Thyroid gland (tissue), 4 donors: ENCODE measurements at places on chromosomes 3 and 15. TPM values are rescaled to one million over a fixed set of nuclear protein-coding genes. Genes with fewer than 3 reads are reported as not detected.
A peak's percentile ranks its signal among the peaks of the same experiment; 100 is the strongest.

DNA sequence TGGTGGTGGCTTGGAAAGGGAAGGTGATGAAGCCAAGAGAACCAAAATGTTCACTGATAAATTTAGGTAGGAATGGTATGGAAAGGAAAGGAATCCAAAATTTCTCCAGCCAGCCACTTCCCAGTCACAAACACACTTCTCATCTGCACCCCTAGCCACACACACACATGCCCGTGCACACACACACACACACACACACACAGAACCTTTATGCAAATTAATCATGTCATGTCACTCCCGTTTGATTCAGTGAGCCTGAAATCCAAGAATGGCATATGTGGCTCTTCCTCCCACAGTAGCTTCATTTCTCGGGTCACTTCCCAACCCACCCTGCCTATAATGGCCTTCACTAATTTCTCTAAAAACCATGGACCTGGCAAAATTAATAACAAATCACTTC, 3.1 kb upstream of the HLTF start:
- no peak overlapping the region for H3K4me3 ChIP-seq
- DNase-seq, result no peak
- H3K27ac ChIP-seq, result no peak overlapping the region
- no peaks in the 10 kb centered on the region for H3K36me3 ChIP-seq
- no peaks in the 10 kb centered on the region for H3K27me3 ChIP-seq
- peaks cover 6% of the 10 kb centered on the region for H3K4me1 ChIP-seq

- H3K27me3 ChIP-seq, result no peaks in the 10 kb centered on the region
- H3K4me1 ChIP-seq, result peaks cover 65% of the 10 kb centered on the region
- H3K27ac ChIP-seq, result peak within 1 kb of the TSS; percentile 83
- no peak within 1 kb of the TSS for H3K4me3 ChIP-seq
These were observed at the start of gene ISLR for GRCh38 chr15:74173380-74174218. Gene ISLR (plus strand): TSS chr15:74173710. CDS start chr15:74174859, 1,149 bp downstream.

MORC1 gene
- not detected for total RNA-seq

- no peak overlapping the region for H3K4me3 ChIP-seq
- no peak for DNase-seq
- H3K27ac ChIP-seq, result no peak overlapping the region
- no peaks in the 10 kb centered on the region for H3K4me1 ChIP-seq
- H3K36me3 ChIP-seq, result no peaks in the 10 kb centered on the region
These were observed 81.8 kb upstream of the COL6A5 start for GRCh38 chr3:130263708-130264107.

SERPINI2 gene
- total RNA-seq, result not detected

- peak; percentile 27 for DNase-seq
- H3K4me3 ChIP-seq, result no peak overlapping the region
- no peaks in the 10 kb centered on the region for H3K36me3 ChIP-seq
- no peaks in the 10 kb centered on the region for H3K4me1 ChIP-seq
These were observed 4.1 kb downstream of the FGD5 start for GRCh38 chr3:14822670-14823390.

TERC gene
- total RNA-seq, result 157 TPM

SLC27A2 gene
- 10.3 TPM for total RNA-seq

GRCh38 chr3:105611304-105612192, 244.8 kb downstream of the ALCAM start:
- peak overlapping the region; percentile 72 for H3K27ac ChIP-seq
- H3K27me3 ChIP-seq, result no peaks in the 10 kb centered on the region
- H3K4me1 ChIP-seq, result peaks cover 28% of the 10 kb centered on the region
- peak; percentile 37 for DNase-seq
- H3K36me3 ChIP-seq, result no peaks in the 10 kb centered on the region

DNA sequence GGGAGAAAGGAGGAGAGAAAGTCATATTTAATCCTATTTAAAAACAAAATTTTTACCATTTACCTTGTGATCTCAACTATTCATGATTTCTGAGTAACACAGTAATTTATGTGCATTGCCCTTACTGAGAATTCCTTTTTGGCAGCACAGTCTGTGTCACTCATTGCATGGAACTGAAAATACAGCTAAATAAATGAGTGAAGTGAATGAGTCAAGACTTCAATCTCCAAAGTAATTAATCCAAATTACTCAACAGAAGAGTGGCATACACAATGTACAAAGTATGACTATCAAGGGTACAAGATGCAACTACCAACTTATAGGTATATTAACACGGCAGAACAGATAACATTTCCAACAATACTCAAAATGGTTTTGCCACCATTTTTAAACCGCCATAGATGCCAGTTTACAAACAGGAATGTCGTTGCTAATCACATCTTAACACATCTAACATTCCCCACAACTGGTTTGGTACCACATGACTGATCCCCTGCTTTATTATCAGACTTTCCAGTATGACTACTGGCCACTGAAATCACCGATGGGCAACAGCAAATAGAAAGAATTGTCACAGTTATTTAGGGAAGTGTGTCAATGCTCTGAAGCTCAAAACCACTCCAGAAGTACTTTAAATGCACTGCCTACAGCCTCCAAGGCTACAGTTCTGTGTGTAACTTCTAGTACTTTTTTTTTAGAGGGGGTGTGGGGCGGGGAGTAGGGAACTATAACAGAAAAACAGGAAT, 410.4 kb downstream of the SHQ1 start:
- no peak overlapping the region for H3K4me3 ChIP-seq
- H3K27me3 ChIP-seq, result no peaks in the 10 kb centered on the region
- H3K4me1 ChIP-seq, result peaks cover 24% of the 10 kb centered on the region
- H3K36me3 ChIP-seq, result no peaks in the 10 kb centered on the region
- no peak overlapping the region for H3K27ac ChIP-seq

GRCh38 chr3:11825301-11825700, 21.4 kb downstream of the TAMM41 start:
- no peak overlapping the region for H3K4me3 ChIP-seq
- H3K36me3 ChIP-seq, result peaks cover 36% of the 10 kb centered on the region
- H3K27me3 ChIP-seq, result no peaks in the 10 kb centered on the region
- H3K27ac ChIP-seq, result no peak overlapping the region

PPARG gene
- 27.3 TPM for total RNA-seq

DNA sequence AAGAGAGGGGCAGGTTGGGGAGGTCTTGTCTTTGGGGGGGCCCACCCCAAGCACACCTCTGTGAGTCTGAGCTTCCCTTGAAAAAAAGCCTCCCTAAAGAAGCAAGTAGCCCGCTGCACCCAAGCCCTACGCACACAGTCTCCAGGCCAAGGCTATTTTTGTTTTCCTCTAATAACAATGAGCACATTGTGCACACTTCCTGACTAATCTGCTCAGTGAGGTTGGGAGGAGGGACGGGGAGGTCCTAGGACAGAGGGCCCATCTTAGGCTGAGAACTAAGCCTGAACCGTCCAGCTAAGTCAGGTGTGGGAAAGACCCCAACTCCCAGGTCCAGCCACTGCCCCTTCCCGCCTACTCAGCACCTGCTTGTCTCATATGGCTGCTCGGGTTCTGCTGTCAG, 87.2 kb downstream of the HMG20A start:
- DNase-seq, result peak; percentile 72
- H3K27ac ChIP-seq, result peak overlapping the region; percentile 96
- peaks cover 44% of the 10 kb centered on the region for H3K4me1 ChIP-seq
- H3K4me3 ChIP-seq, result no peak overlapping the region

DNA sequence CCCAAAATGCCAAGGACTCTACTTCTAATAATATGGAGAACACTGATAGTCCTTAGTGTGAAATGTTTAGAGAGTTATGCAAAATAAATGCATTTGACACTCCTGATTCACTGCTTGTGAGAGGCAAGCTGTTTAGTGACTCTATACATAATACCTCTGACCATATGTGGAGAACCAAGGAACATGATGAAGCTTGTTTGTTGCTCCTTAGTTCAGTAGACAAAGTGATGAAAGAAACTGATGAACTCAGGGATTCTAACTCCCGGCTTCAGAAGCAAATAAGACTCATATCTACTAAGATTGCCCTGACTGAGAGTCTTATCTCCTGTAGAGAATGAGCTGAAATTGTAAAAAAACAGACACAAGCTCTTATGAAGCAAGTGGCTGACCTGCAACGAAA, 41.3 kb downstream of the PEX5L start:
- no peaks in the 10 kb centered on the region for H3K4me1 ChIP-seq
- H3K27me3 ChIP-seq, result no peaks in the 10 kb centered on the region
- no peak for DNase-seq
- no peak overlapping the region for H3K27ac ChIP-seq
